ENCODE measurements at places on chromosomes 5 and 9.

GRCh38 chr9:88358723-88359122, 29.5 kb upstream of the SPIN1 start:
- DNase-seq, result no peak

DNA sequence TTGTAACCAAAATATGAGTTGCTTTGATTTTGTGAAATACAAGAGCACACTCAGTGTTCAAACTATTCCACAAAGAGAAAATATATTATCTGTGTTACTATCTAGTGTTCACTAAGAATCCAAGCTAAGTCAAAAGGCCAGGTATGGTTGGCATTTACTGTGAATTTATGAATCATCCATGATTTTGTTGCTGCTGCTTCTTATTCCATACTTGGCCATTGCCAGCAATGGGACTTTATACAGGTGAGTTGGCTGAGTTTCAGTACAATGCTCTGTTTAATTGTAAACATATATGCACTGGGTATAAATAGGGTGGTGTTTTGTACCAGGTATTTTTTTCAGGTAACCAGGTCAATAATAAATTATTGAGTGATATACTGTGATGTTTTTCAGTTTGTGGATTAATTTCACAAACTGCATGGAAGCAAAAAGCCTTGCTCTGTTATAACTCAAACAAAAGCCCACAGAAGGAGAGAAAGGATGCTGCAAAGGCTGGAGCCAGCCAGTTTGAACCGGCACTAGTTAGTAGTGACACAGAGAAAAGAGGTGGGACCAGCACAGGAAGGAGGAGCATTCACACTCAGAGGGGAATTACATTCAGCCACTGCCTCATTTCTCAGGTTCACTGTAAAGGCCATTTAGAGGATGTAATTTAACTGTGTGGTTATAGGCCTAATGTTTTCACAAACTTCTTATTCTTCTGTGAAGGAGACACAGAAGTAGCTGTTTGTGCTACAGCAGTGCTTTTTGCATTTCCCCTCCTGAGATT, 381.8 kb downstream of the ADGRV1 start:
- peak; percentile 15 for DNase-seq

GRCh38 chr5:143084407-143084806, 314.2 kb downstream of the ARHGAP26 start:
- no peak for DNase-seq

GRCh38 chr5:38551030-38552017, 5.1 kb downstream of the LIFR start:
- DNase-seq, result no peak

GRCh38 chr9:28762167-28762566, 1188.9 kb upstream of the C9orf72 start:
- no peak for DNase-seq

DNA sequence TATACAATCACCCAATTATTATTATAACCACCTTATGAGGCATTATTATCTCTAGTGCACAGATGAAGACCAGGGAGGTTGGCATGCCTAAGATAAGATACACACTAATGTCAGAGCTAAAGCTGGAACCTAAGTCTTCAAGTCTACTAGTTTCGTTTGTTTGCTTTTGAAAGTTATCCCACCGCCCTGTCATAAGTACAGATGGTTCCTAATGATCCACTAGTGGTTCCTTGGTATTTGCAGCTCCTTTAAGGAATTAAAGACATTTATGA, 14.1 kb downstream of the NDUFA8 start:
- no peak for DNase-seq

GRCh38 chr9:113131689-113132151, 19.1 kb upstream of the SLC31A2 start:
- DNase-seq, result no peak

DNA sequence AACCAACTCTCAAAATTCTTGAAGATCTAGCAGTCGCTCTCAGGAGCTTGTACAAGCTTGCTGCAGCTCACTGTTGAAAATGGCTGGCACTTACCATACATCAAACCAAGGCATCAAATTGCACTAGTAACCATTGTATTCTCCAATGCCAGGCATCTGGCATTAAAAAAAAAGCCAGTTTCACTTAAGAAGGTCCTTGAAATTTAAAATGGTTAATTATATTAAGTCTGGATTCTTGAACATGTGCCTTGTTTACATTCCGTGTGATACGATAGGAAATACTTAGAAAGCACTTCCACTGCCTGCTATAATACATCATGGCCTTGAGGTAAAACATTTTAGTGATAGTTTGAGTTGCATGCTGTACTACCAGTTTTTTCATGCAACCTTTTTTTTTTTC, 300.7 kb downstream of the KDM4C start:
- no peak for DNase-seq

DNA sequence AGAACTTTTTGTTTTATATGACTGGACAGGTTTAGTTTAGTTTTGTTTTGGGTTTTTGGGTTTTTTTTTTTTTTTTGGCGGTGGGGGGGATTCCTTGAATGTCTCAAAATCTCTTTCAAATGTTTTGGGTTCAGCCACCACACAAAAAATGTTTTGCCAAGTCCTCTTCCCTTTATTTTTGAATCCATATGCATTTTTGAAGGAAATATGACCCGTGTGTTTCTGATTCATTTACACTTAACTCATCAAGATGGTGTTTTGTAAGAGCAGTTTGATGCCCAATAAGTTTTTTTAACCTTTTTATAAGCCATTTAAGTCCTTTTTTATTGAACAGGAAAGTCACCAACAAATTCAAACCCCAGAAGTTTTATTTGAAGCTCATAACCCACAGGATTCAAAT, 209.8 kb downstream of the CWC27 start:
- no peak for DNase-seq

DNA sequence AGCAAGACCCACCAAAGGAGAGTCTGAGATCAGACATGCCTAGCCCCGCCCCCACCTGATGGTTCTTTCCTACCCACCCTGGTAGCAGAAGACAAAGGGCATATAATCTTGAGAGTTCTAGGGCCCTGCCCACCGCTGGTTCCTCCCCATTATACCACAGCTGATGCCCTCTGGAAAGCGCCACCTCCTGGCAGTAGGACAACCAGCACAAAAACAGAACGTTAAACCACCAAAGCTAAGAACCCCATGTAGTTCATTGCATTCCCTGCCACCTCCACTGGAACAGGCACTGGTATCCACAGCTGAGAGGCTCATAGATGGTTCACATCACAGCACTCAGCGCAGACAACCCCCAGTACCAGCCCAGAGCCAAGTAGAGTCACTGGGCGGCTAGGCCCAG, 81.2 kb upstream of the TRPC7 start:
- no peak for DNase-seq

DNA sequence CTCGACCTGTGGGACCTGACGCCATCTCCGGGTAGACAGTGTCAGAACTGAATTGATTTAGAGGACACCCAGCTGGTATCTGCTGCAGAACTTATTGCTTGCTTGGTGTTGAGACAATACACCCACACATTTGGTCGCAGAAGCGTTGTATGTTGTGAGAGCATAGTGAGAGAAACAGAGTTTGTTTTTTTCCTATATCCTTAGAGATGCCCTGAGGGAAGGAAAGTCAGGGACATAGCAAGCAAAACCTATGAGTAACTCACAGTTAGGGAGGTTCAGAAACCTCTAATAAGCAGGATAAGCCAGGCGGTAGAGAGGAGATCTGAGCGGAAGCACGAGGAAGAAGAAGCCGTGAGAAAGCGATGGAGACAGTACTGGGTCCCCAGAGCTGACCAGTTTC, 59.8 kb downstream of the PTCD2 start:
- no peak for DNase-seq

- no peak for DNase-seq
Observed at GRCh38 chr5:81749192-81749560, 1.7 kb downstream of the SSBP2 start.

DNA sequence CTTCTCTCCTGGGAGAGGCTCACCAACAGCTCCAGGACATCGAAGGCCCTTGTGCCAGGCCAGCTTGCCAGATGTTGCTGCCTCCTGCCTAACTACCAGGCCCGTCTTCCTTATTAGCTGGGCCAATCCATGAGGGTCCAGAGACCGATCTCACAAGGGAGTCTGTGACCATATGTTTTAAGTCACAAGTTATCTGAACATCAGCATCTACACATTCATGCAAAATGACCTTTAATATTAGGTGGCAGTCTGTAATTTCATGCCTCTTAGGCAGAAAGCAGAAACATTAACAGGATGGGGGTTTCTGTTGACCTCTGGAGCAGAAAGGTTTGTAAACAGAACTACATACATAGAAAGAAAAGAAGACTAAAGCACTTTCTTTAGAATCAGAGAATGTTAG, 75.1 kb upstream of the SLC25A51 start:
- no peak for DNase-seq

DNA sequence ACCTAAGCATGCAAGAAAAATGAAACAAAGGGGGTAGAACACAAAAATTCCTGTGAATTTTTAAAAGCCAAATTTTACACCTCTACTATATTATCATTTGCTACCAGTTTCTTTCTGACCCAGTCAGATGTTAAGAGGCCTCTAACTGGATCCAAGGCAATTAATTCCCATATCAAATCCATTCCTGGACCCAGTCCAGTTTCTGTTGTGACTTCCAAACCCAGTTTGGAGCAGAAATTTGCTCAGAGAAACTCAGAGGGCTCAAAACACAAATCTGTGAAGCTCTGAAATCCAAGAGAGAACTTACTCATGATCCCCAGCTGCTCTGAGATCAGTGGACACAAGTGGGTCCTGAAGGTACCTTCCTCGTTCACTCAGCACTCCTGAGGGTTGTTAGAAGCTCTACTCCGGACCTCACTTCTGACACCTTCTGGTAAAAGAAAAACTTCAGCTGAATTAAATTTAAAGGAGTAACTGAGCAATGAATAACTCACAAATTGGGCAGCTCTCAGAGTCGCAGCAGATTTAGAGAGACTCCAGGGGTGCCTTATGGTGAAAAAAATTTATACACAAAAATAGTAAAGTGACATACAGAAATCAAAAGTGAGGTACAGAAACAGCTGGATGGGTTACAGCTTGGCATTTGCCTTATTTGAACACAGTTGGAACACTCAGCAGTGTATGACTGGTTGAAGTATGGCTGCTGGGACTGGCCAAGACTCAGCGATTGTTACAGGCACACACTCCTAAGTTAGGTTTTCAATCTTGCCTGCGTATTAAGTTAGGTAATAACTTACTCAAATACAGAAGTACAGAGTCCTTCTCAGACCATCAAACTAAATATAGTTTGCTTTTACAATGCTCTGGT, 32.4 kb downstream of the INSL4 start:
- no peak for DNase-seq

- DNase-seq, result no peak
Observed at GRCh38 chr9:6961845-6962522, 204.2 kb downstream of the KDM4C start.

Data from T-cell (primary cell).